ENCODE measurements at places on chromosomes 12 and 14. TPM values are rescaled to one million over a fixed set of nuclear protein-coding genes. Genes with fewer than 3 reads are reported as not detected.

The KLRC1 gene
- 3.1 TPM for total RNA-seq

The SMCO3 gene
- not detected for total RNA-seq

- H3K4me3 ChIP-seq = no peak overlapping the region
- H3K4me1 ChIP-seq = no peaks in the 10 kb centered on the region
- no peak for DNase-seq
These were observed 258.9 kb downstream of the DPF3 start for GRCh38 chr14:72634691-72635616.

DNA sequence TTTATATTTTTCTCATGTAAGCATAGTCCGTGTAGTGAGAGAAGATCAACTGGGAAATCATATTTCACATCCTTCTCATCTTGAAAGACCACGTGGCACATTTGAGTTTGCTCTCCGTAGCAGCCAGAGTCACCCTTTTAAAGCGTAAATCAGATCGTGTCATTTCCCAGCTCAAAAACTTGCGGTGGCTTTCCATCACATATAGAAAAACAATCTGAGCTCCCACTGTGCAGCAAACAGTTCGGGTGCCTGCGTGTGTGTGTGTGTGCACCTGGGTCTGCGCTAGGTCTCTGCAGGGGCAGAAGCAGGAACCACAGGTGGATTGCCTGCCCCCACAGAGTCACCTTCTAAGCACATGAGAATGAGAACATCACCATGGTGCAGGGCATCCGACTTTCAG lies 338.2 kb downstream of the TRHDE start:
- H3K27ac ChIP-seq = no peak overlapping the region
- no peaks in the 10 kb centered on the region for H3K36me3 ChIP-seq
- no peaks in the 10 kb centered on the region for H3K4me1 ChIP-seq
- no peaks in the 10 kb centered on the region for H3K27me3 ChIP-seq
- DNase-seq = no peak

The TRPV4 gene
- total RNA-seq = not detected

DNA sequence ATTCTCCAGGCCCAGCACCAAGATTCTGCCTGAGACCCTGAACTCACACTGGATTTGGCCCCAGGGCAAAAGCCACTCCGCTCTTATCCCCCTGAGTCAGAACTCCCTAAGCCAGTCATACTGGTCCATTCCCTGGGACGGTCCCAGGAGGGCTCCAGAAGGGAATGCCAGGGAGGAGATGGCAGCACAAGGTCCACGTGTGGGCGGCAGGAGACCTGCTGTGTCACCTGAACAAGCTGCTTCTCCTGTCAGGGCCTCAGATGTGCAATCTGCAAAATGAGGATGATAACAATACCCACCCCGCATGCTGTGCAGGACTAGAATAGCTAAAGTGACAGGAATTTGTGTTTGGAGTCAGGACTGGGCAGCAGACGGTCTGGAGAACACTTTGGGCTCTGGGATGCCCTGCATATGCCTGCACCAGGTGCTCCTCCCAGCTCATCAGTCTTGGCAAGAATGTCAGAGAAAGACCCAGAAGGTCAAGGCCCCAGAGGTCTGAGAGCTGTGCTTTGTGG lies 40.3 kb downstream of the CMKLR1 start:
- H3K4me3 ChIP-seq = no peak overlapping the region
- H3K36me3 ChIP-seq = no peaks in the 10 kb centered on the region
- no peak overlapping the region for H3K27ac ChIP-seq
- H3K27me3 ChIP-seq = peaks cover 11% of the 10 kb centered on the region

GRCh38 chr12:45298721-45299692 lies 83.1 kb downstream of the ANO6 start:
- no peak overlapping the region for H3K27ac ChIP-seq
- no peak overlapping the region for H3K4me3 ChIP-seq
- no peaks in the 10 kb centered on the region for H3K4me1 ChIP-seq
- H3K27me3 ChIP-seq = no peaks in the 10 kb centered on the region

- no peak overlapping the region for H3K27ac ChIP-seq
- H3K36me3 ChIP-seq = no peaks in the 10 kb centered on the region
- H3K4me3 ChIP-seq = no peak overlapping the region
- H3K27me3 ChIP-seq = no peaks in the 10 kb centered on the region
These were observed 52.9 kb upstream of the BCL2L14 start for GRCh38 chr12:12017798-12018197.

The PZP gene
- not detected for total RNA-seq

DNA sequence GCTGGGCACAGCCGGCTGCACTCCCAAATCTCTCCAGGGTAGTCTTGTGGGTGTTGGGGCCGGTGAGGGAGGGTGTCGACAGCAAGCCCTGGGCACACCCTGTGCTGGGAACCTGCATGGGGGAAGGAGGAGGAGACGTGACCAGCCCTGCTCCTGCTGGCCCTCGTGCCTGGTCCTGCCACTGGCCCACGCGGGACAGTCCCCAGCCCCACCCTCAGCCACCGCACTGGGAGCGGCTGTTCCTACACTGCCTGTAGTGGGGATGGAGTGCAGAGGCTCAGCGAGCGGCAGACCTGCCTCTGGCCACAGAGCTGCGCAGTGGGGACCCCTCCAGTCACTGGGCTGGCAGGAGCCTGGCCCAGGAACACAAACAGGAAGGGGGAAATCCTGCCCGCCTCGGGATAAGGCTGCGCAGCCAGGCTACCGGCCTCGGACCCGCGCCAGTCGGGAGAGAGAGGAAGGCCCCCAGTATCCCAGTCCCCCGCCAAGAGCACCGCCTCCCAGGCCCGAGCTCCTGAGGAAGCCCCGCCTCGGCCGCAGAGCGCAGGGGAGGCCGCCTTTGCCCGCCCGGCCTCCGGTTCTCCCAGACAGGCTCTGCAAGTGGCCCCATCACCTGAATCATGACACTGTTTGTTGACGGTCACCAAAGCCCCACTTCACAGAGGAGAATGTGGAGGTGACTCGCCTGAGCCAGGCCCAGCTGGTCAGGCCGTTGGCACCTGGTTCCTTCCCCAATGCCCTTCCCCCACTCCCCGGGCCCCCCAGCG lies 10.6 kb downstream of the AHNAK2 start:
- H3K27ac ChIP-seq = no peak overlapping the region
- H3K4me3 ChIP-seq = no peak overlapping the region
- DNase-seq = no peak

- no peaks in the 10 kb centered on the region for H3K4me1 ChIP-seq
- DNase-seq = no peak
- H3K36me3 ChIP-seq = no peaks in the 10 kb centered on the region
- no peaks in the 10 kb centered on the region for H3K27me3 ChIP-seq
These were observed 389.6 kb upstream of the DDHD1 start for GRCh38 chr14:53542732-53543131.

The DPY19L2 gene
- 3.9 TPM for total RNA-seq

DNA sequence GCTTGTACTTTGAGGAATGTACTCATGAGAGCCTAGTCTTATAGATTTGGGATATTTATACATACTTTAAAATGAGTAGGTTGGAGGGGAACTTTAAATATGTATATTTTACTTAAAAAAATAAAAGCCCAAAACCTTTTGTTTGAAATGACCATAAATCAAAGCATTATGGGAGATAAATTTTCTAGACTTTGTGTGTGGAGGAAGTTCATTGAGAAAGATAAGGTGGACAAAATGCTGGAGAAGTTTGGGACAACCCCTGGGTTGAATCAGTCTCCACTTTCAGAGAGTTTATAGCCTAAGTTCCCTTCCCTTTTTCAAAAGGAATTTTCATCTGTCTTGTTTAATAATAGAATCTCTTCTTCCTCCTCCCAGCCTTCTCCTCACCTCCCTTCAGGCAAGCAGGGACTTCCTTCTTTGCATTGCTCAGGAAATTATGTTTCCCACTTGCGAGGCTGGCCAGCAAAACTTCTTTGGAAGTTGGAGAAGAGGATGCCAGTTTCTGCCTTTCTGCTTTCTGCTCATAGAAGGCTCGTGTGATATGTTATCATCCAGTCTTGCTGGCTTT lies 54.2 kb downstream of the CHST11 start:
- H3K27me3 ChIP-seq = no peaks in the 10 kb centered on the region
- peaks cover 35% of the 10 kb centered on the region for H3K4me1 ChIP-seq
- no peak overlapping the region for H3K27ac ChIP-seq
- no peaks in the 10 kb centered on the region for H3K36me3 ChIP-seq

- DNase-seq = no peak
- no peaks in the 10 kb centered on the region for H3K27me3 ChIP-seq
- no peak overlapping the region for H3K27ac ChIP-seq
- no peak overlapping the region for H3K4me3 ChIP-seq
- no peaks in the 10 kb centered on the region for H3K36me3 ChIP-seq
- no peaks in the 10 kb centered on the region for H3K4me1 ChIP-seq
These were observed 68.7 kb downstream of the PLEKHA5 start for GRCh38 chr12:19198272-19198671.

The OVCH1 gene
- not detected for total RNA-seq

The HOXC4 gene
- total RNA-seq = 0.73 TPM

GRCh38 chr12:88553941-88554658 lies 26.2 kb downstream of the KITLG start:
- H3K4me3 ChIP-seq = no peak overlapping the region
- no peak for DNase-seq
- no peak overlapping the region for H3K27ac ChIP-seq
- no peaks in the 10 kb centered on the region for H3K36me3 ChIP-seq

DNA sequence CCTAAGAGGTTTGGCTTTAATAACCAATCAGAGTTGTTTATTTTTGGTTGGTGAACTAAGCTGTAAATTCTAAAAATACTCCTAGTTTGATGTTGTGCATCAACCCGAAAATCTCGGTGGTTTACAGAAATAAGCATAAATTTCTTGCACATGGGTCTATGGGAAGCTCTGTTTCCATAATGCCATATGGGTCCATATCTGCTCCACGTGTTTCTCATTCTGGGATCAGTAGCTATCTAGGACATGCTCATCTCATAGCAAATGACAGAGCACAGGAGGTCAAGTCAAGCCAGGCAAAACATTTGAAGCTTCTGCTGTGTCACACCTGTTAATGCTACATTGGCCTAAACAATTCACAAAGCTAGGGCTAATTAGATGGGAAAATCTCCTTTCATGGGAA lies 23.1 kb downstream of the NUP37 start:
- no peak overlapping the region for H3K4me3 ChIP-seq
- H3K36me3 ChIP-seq = peaks cover 20% of the 10 kb centered on the region
- DNase-seq = no peak
- H3K27ac ChIP-seq = no peak overlapping the region

The HEATR5A gene
- total RNA-seq = 12.0 TPM

- no peak overlapping the region for H3K4me3 ChIP-seq
- no peaks in the 10 kb centered on the region for H3K4me1 ChIP-seq
- no peaks in the 10 kb centered on the region for H3K27me3 ChIP-seq
- H3K36me3 ChIP-seq = no peaks in the 10 kb centered on the region
- no peak overlapping the region for H3K27ac ChIP-seq
These were observed 63.4 kb upstream of the MYL2 start for GRCh38 chr12:110983811-110984210.

DNA sequence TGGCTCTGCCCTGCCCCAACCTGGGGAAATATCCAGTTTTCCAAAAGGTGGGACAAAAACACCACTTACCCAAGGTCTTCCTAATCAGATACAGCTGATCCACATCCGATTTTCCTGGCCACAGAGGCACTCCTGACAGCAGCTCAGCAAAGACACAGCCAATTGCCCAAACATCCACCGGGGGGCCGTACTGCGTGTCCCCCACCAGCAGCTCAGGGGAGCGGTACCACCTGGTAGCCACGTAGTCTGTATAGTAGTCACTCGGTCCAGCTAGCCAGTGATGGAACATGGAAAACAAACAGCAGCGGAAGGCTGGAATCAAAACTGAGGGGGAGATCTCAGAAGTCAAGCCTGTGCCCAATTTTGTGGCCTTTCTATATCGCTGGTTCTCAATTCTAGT lies 28.8 kb downstream of the DMAC2L start:
- DNase-seq = no peak
- H3K36me3 ChIP-seq = no peaks in the 10 kb centered on the region
- no peaks in the 10 kb centered on the region for H3K27me3 ChIP-seq
- no peak overlapping the region for H3K27ac ChIP-seq

DNA sequence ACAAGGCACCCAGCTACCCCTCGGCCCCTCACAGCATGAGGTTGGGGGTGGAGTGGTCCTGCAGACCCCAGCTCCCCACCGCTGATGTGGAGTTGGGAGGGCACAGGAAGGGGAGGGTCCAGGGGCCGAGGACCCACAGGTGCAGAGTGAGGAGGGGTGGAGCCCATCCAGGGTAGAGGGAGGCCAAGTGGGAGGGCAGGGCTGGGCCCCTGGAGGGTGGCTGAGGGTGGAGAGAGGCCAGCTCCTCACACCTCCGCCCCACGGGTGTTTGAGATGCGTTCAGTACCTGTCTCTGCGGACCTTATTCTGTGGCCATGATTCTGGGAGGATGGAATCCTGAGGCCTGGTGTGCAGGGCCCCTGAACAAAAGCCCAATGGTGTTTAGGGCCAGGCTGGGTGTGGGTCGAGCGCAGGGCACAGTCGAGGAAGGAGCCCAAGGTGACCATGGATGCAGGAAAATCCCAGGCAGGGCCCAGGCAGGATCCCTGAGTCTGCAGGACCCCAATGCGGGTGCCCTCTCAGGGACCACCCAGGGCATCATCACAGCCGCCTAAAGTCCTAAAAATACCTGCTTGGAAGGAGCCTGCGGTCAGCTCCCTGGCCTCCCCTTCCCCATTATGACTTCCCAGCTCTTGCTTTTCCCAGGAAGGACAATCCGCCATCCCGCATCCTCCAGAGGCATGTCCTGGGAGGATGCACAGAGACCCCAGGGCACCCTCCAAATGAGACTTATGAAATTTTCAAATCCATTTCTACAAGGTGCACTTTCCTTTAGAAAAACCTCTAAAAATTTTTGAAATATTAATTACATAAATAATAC lies 377.1 kb upstream of the SFSWAP start:
- no peak for DNase-seq
- no peaks in the 10 kb centered on the region for H3K27me3 ChIP-seq
- no peaks in the 10 kb centered on the region for H3K36me3 ChIP-seq
- no peaks in the 10 kb centered on the region for H3K4me1 ChIP-seq
- no peak overlapping the region for H3K4me3 ChIP-seq

GRCh38 chr12:119819322-119819721 lies 57.8 kb downstream of the CIT start:
- no peaks in the 10 kb centered on the region for H3K4me1 ChIP-seq
- no peak overlapping the region for H3K4me3 ChIP-seq
- no peaks in the 10 kb centered on the region for H3K27me3 ChIP-seq
- DNase-seq = no peak
- no peak overlapping the region for H3K27ac ChIP-seq
- H3K36me3 ChIP-seq = no peaks in the 10 kb centered on the region

- H3K27me3 ChIP-seq = peaks cover 2% of the 10 kb centered on the region
- H3K27ac ChIP-seq = no peak overlapping the region
- DNase-seq = no peak
- H3K4me1 ChIP-seq = peaks cover 14% of the 10 kb centered on the region
- H3K36me3 ChIP-seq = no peaks in the 10 kb centered on the region
These were observed 6.3 kb upstream of the CTDSP2 start for GRCh38 chr12:57852620-57853500.

The LTBR gene
- 1.6 TPM for total RNA-seq

DNA sequence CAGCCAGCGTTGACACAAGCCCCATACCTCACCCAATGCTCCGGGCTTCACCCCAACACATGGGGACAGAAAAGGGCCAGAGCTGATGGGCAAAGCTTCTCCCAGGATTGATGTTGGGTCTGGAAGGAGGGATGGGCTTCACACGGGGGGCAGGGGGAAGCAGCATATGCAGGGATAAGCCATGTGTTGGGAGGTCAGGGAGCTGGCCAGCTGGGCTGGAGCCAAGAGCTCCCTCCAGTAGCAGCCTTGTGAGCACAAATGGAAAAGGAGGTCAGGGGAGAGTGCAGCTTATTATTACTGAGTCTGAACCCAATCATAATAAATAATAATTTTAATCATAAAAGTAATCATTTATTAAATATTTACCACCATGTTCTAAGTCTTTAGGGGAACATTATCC lies 9.3 kb downstream of the PLEKHD1 start:
- H3K27me3 ChIP-seq = peaks cover 10% of the 10 kb centered on the region
- H3K4me3 ChIP-seq = no peak overlapping the region
- H3K36me3 ChIP-seq = no peaks in the 10 kb centered on the region
- H3K4me1 ChIP-seq = no peaks in the 10 kb centered on the region
- H3K27ac ChIP-seq = no peak overlapping the region
- DNase-seq = no peak

Measured in T-cell (primary cell).